Breast epithelium (tissue), 4 donors: ENCODE measurements at places on chromosomes 11 and 22. TPM values are rescaled to one million over a fixed set of nuclear protein-coding genes. Genes with fewer than 3 reads are reported as not detected.

DNA sequence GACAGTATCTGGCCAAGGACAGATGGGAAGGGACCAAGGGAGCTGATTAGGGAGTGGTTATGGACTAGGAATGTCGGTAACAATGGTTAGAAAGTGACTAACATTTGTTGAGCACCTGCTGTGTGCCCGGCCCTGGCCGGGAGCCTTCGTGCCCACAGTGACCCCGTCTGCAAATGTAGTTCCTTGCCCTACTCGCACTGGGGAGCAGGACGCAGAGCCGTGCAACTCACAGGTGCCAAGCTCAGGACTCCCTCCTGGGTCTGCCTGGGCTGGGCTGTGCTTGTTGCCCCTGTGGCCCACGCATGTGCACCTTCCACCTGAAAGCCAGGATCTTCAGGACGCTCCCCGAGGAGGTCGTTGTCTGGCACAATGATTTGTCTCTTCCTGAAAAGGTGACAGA is 56.7 kb upstream of the PPP6R3 start:
- H3K4me3 ChIP-seq: no peak overlapping the region
- no peaks in the 10 kb centered on the region for H3K27me3 ChIP-seq
- no peak overlapping the region for H3K27ac ChIP-seq
- H3K4me1 ChIP-seq: peaks cover 7% of the 10 kb centered on the region

RIBC2 gene
- total RNA-seq: 0.48 TPM

SRSF8 gene
- 35.4 TPM for total RNA-seq

- H3K4me3 ChIP-seq: no peak overlapping the region
- no peaks in the 10 kb centered on the region for H3K27me3 ChIP-seq
- peaks cover 6% of the 10 kb centered on the region for H3K36me3 ChIP-seq
- H3K4me1 ChIP-seq: peaks cover 12% of the 10 kb centered on the region
Observed at GRCh38 chr11:65636108-65637031, 1.5 kb upstream of the SIPA1 start.

DNA sequence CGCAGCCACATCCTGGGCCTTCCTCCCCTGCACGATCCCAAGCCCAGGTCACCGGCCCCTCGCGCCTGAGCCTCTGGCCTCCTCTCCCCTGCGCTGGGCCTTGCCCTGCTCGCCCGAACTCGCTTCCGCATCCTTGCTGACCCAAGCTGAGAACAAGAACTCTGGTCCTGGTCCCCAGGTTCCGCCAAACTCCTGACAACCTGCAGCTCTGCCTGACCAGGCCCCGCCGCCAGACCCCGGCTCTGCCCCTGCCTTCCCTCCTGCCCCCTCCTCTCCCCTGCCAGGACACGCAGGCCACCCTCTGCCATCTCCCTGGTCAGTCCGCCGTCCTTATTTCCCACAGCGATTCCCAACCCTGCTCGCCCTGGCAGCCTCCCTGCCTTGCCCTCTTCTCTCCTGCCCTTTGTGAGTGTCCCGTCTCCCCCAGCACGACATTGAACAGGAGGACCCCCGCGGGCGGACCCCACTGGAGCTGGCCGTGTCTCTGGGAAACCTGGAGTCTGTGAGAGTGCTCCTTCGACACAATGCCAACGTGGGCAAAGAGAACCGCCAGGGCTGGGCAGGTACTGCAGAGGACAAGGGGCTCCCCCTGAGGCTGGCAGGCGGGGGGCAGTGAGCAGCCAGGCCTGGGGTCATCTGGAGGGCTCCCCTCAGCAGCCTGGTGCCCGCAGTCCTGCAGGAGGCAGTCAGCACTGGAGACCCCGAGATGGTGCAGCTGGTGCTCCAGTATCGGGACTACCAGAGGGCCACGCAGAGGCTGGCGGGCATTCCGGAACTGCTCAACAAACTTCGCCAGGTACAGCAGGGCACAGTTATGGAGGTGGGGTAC is 762 bp downstream of the ANKRD13D start:
- peak overlapping the region; percentile 82 for H3K4me3 ChIP-seq
- no peaks in the 10 kb centered on the region for H3K27me3 ChIP-seq
- DNase-seq: no peak
- H3K27ac ChIP-seq: peak overlapping the region; percentile 62
- peaks cover 21% of the 10 kb centered on the region for H3K4me1 ChIP-seq
- no peaks in the 10 kb centered on the region for H3K36me3 ChIP-seq

ESAM gene
- total RNA-seq: 11.6 TPM

GRCh38 chr11:126348806-126349582 is 6.5 kb upstream of the ST3GAL4 start:
- no peak overlapping the region for H3K4me3 ChIP-seq
- no peak for DNase-seq
- peak overlapping the region; percentile 65 for H3K27ac ChIP-seq
- no peaks in the 10 kb centered on the region for H3K36me3 ChIP-seq
- H3K27me3 ChIP-seq: no peaks in the 10 kb centered on the region

OR51I1 gene
- 0.44 TPM for total RNA-seq

- H3K4me1 ChIP-seq: no peaks in the 10 kb centered on the region
- no peak overlapping the region for H3K4me3 ChIP-seq
- H3K27me3 ChIP-seq: no peaks in the 10 kb centered on the region
- DNase-seq: no peak
- no peak overlapping the region for H3K27ac ChIP-seq
Observed at GRCh38 chr11:106457727-106458126, 380.3 kb downstream of the AASDHPPT start.

- H3K4me1 ChIP-seq: no peaks in the 10 kb centered on the region
- H3K36me3 ChIP-seq: no peaks in the 10 kb centered on the region
- H3K27ac ChIP-seq: no peak overlapping the region
- H3K27me3 ChIP-seq: no peaks in the 10 kb centered on the region
Observed at GRCh38 chr11:8192016-8192895, 23.4 kb upstream of the RIC3 start.

DNA sequence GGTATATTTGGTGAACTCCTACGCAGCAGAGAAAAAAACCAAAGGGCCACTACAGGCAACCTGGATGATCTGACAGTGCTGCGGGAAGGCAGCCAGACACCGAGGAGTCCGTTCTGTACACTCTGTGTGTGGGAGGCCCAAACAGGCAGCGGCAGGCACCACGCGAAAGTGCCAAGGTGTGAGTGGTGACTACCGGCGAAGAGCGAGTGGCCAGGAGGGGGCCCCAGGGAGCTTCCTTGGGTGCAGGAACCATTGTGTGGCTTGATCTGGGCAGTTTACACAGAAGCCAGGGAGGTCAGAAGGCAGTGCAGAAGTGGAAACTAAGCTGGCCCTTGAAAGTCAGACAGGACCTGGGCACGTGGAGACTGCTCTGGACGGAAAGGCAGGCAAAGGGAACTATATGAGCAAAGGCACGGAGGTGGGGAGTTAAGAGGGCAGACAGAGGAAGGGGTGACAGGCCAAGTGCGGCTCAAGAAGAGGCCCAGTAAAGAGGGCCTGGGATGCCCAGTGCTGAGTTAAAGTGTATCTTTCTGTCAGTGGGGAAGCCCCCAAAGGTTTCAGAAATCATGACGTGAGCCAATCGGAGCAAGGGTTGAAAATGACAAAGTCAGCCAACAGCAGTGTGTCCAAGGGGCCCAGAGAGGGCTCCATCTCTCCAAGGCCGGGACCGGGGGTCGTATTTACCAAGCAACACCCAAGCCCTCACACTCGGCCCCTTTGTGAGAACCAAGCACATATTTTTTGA is 10.6 kb downstream of the TMEM184B start:
- H3K4me1 ChIP-seq: peaks cover 9% of the 10 kb centered on the region
- no peaks in the 10 kb centered on the region for H3K36me3 ChIP-seq
- peak; percentile 85 for DNase-seq
- H3K27me3 ChIP-seq: no peaks in the 10 kb centered on the region
- no peak overlapping the region for H3K4me3 ChIP-seq
- peak overlapping the region; percentile 86 for H3K27ac ChIP-seq

- H3K27me3 ChIP-seq: peaks cover 54% of the 10 kb centered on the region
- DNase-seq: no peak
- H3K4me1 ChIP-seq: no peaks in the 10 kb centered on the region
- H3K4me3 ChIP-seq: no peak overlapping the region
- H3K27ac ChIP-seq: no peak overlapping the region
Observed at GRCh38 chr22:47633111-47633510, 870.7 kb downstream of the TBC1D22A start.

- H3K36me3 ChIP-seq: no peaks in the 10 kb centered on the region
- H3K4me3 ChIP-seq: no peak overlapping the region
- no peak overlapping the region for H3K27ac ChIP-seq
- H3K4me1 ChIP-seq: no peaks in the 10 kb centered on the region
- H3K27me3 ChIP-seq: no peaks in the 10 kb centered on the region
- DNase-seq: no peak
Observed at GRCh38 chr11:49995565-49995964, 13.2 kb upstream of the OR4C12 start.

- H3K27me3 ChIP-seq: no peaks in the 10 kb centered on the region
- peak; percentile 67 for DNase-seq
- H3K4me3 ChIP-seq: peak overlapping the region; percentile 88
- peaks cover 29% of the 10 kb centered on the region for H3K36me3 ChIP-seq
- peak overlapping the region; percentile 99 for H3K27ac ChIP-seq
- H3K4me1 ChIP-seq: peaks cover 6% of the 10 kb centered on the region
Observed at GRCh38 chr11:65132988-65133700, 1.2 kb downstream of the SYVN1 start.

DNA sequence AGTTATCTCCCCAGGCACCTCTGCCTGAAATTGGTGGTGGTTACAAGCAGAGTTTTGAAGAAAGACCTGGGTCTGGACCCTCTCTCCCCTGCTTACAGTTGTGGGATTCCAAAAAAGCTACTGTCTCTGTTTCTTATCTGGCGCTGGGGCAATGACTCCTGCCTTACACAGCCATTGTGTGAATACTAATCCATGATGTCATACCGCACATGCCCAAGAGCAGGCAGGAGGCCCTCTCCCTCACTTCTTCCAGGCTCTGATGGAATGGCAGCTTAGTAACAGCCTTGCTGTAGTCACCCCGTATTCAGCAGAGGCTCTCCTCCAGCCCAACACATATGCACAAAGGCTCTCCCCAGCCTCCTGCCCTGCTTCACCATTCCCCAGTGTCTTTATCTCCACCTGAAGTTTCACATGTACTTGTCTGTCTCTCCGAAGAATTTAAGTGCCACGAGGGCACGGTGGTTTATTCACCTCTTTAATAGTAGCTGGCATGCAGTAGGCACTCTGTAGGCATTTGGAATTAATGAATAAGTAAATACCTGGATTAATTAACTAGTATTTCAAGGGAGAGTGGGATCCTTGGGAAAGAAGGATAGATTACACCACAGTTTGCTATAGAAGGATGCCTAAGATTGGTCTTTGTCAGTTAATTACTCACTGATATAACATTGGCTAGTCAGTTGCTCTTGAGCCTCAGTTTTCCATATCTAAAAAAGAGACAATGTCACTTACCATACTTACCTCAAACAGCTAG is 165.6 kb downstream of the ETS1 start:
- H3K27ac ChIP-seq: no peak overlapping the region
- DNase-seq: no peak
- H3K4me3 ChIP-seq: no peak overlapping the region
- H3K4me1 ChIP-seq: no peaks in the 10 kb centered on the region
- H3K36me3 ChIP-seq: no peaks in the 10 kb centered on the region

DNA sequence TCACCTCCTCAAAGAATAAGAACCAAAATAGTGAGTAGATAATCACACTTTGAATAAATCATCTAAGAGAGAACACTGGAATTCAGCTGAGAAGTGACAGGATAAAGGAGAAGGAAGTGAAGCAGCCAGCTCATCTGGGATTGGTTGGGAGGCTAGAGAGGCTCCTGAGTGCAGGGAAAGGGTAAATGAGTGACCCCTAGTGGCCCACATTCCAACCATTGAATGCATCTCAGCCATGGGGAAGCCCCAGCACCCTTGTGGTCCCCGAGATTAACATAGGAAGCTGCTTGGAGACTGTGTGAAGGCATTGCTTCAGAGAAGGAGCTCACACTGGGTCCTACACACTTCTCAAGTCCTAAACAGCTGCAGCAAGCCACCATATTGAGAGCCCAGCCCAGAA is 82.3 kb downstream of the JRKL start:
- H3K27ac ChIP-seq: no peak overlapping the region
- H3K4me1 ChIP-seq: no peaks in the 10 kb centered on the region
- no peaks in the 10 kb centered on the region for H3K36me3 ChIP-seq
- DNase-seq: no peak
- H3K4me3 ChIP-seq: no peak overlapping the region

DNA sequence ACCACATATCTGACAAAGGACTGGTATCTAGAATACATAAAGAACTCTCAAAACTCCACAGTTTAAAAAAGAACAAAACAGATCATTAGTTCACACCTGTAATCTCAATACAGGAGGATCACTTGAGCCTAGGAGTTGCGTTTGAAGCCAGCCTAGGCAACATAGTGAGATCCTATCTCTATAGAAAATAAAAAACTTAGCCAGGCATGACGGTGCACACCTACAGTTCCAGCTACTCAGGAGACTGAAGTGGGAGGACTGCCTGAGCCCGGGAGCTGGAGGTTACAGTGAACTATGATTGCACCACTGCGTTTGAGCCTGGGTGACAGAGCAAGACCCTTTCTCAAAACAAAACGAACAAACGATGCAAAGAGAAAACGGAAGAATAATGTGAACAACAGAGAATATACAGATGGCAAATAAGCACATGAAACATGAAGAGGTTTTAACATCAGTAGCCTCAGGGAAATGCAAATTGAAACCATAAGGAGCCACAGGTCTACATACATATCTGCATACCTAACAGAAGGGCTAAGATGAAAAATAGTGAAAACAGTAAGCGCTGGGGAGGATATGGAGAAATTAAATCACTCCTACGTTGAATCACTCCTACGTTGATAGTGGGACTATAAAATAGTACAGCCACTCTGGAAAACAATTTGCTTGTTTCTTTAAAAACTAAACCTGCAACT is 70.7 kb downstream of the DGCR2 start:
- H3K27ac ChIP-seq: no peak overlapping the region
- no peaks in the 10 kb centered on the region for H3K27me3 ChIP-seq
- DNase-seq: no peak
- peaks cover 6% of the 10 kb centered on the region for H3K36me3 ChIP-seq
- H3K4me1 ChIP-seq: no peaks in the 10 kb centered on the region
- H3K4me3 ChIP-seq: no peak overlapping the region

CSF2RB gene
- 8.6 TPM for total RNA-seq

HBE1 gene
- total RNA-seq: not detected

GRCh38 chr11:10042699-10043098 is 251.3 kb downstream of the SBF2 start:
- no peaks in the 10 kb centered on the region for H3K27me3 ChIP-seq
- no peaks in the 10 kb centered on the region for H3K36me3 ChIP-seq
- no peak overlapping the region for H3K27ac ChIP-seq
- H3K4me3 ChIP-seq: no peak overlapping the region

- H3K36me3 ChIP-seq: no peaks in the 10 kb centered on the region
- peak overlapping the region; percentile 64 for H3K4me3 ChIP-seq
- no peaks in the 10 kb centered on the region for H3K27me3 ChIP-seq
Observed at GRCh38 chr11:108223348-108224149, 682 bp downstream of the ATM start.

- H3K36me3 ChIP-seq: peaks cover 7% of the 10 kb centered on the region
- peak overlapping the region; percentile 38 for H3K4me3 ChIP-seq
- H3K27ac ChIP-seq: peak overlapping the region; percentile 82
- DNase-seq: peak; percentile 72
- peaks cover 8% of the 10 kb centered on the region for H3K4me1 ChIP-seq
Observed at GRCh38 chr11:114308689-114309089, 12.5 kb downstream of the NNMT start.
